Upper lobe of left lung (tissue), 6 donors: ENCODE measurements at places on chromosomes 16 and 17. TPM values are rescaled to one million over a fixed set of nuclear protein-coding genes. Genes with fewer than 3 reads are reported as not detected.

GRCh38 chr17:57482657-57483056, 226.3 kb downstream of the MSI2 start:
- no peak overlapping the region for H3K27ac ChIP-seq
- H3K4me1 ChIP-seq, result peaks cover 9% of the 10 kb centered on the region
- H3K36me3 ChIP-seq, result no peaks in the 10 kb centered on the region
- no peak for DNase-seq

DNA sequence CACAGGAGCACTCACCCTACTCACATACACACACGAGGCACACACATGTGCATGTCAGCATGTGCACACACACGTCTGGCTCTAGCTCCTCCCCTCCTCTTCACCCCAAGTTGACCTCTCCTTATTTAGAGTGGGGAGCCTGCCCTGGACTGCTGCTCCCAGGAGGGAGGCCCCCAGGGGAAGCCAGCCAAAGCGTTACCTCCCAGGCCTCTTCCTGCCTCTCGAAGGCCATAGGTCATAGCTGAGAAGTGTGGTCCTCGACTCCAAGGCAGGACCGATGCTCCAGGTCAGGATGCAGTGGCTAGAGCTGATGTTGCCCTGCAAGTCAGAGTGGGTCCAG, 18.8 kb downstream of the POLR3K start:
- H3K4me1 ChIP-seq, result peaks cover 19% of the 10 kb centered on the region
- no peak for DNase-seq
- no peaks in the 10 kb centered on the region for H3K27me3 ChIP-seq
- no peaks in the 10 kb centered on the region for H3K36me3 ChIP-seq

DNA sequence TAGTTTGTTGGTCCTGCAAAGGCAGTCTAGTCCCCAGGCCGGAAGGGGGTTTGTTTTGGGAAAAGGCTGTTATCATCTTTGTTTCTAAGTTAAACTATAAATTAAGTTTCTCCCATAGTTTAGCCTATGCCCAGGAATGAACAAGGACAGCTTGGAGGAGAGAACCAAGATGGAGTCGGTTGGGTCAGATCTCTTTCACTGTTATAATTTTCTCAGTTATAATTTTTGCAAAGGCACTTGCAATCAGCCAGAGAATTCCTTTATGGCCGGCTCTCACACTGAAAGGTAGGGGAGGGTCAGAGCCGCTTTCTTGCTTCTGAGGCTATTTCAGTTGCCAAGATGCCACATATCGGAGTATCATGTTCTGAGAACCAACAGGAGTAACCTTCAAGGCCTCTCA, 59.2 kb upstream of the ATF7IP2 start:
- no peak overlapping the region for H3K4me3 ChIP-seq
- H3K27me3 ChIP-seq, result no peaks in the 10 kb centered on the region
- no peaks in the 10 kb centered on the region for H3K36me3 ChIP-seq
- no peak overlapping the region for H3K27ac ChIP-seq

The KIAA0513 gene
- total RNA-seq, result 26.8 TPM

GRCh38 chr16:80231888-80232287, 308.9 kb upstream of the DYNLRB2 start:
- no peak overlapping the region for H3K4me3 ChIP-seq
- H3K27me3 ChIP-seq, result no peaks in the 10 kb centered on the region
- no peak overlapping the region for H3K27ac ChIP-seq
- DNase-seq, result no peak

The CLEC18A gene
- total RNA-seq, result 2.7 TPM

GRCh38 chr16:28218109-28218508, 6.3 kb upstream of the XPO6 start:
- no peaks in the 10 kb centered on the region for H3K4me1 ChIP-seq
- H3K4me3 ChIP-seq, result no peak overlapping the region
- no peak overlapping the region for H3K27ac ChIP-seq
- no peaks in the 10 kb centered on the region for H3K27me3 ChIP-seq
- H3K36me3 ChIP-seq, result no peaks in the 10 kb centered on the region

GRCh38 chr17:6153375-6153774, 83.2 kb downstream of the WSCD1 start:
- no peaks in the 10 kb centered on the region for H3K36me3 ChIP-seq
- H3K27me3 ChIP-seq, result no peaks in the 10 kb centered on the region
- no peak overlapping the region for H3K4me3 ChIP-seq
- H3K27ac ChIP-seq, result no peak overlapping the region

- H3K36me3 ChIP-seq, result no peaks in the 10 kb centered on the region
- peaks cover 20% of the 10 kb centered on the region for H3K4me1 ChIP-seq
- peak overlapping the region; percentile 87 for H3K4me3 ChIP-seq
- DNase-seq, result no peak
- no peaks in the 10 kb centered on the region for H3K27me3 ChIP-seq
- peak overlapping the region; percentile 87 for H3K27ac ChIP-seq
Observed at GRCh38 chr17:27455236-27455913, 873 bp upstream of the KSR1 start.

- H3K27me3 ChIP-seq, result no peaks in the 10 kb centered on the region
- DNase-seq, result no peak
- H3K27ac ChIP-seq, result no peak overlapping the region
- no peak overlapping the region for H3K4me3 ChIP-seq
- no peaks in the 10 kb centered on the region for H3K4me1 ChIP-seq
Observed at GRCh38 chr17:38598536-38598935, 7.2 kb downstream of the SRCIN1 start.

The CSF3 gene
- total RNA-seq, result 14.4 TPM

DNA sequence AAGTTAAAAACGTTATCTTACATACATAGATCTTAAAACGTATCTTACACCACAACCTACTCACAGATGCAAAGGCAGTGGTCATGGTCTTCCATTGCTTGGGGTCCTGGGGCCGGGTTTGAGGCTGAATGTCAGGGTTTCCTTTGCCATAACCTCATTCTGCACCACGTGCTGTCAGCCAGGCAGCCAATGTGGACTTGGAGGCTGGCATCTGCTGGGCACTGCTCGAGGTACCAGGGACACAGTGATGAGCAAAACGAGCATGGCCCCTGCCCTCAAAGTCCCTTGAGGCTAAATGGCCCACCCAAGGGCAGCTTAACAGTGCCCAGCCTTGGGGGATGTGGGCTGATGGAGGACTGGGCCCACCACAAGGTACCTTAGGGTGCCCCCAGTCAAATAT, 35.8 kb upstream of the RGS9 start:
- DNase-seq, result no peak
- H3K4me3 ChIP-seq, result peak overlapping the region; percentile 58
- peaks cover 17% of the 10 kb centered on the region for H3K4me1 ChIP-seq
- no peak overlapping the region for H3K27ac ChIP-seq
- H3K36me3 ChIP-seq, result no peaks in the 10 kb centered on the region
- no peaks in the 10 kb centered on the region for H3K27me3 ChIP-seq

The ASPHD1 gene
- 0.78 TPM for total RNA-seq

- H3K27me3 ChIP-seq, result peaks cover 3% of the 10 kb centered on the region
- H3K4me1 ChIP-seq, result no peaks in the 10 kb centered on the region
- H3K36me3 ChIP-seq, result no peaks in the 10 kb centered on the region
- no peak for DNase-seq
Observed at GRCh38 chr16:86802013-86802412, 223.7 kb downstream of the FOXL1 start.

DNA sequence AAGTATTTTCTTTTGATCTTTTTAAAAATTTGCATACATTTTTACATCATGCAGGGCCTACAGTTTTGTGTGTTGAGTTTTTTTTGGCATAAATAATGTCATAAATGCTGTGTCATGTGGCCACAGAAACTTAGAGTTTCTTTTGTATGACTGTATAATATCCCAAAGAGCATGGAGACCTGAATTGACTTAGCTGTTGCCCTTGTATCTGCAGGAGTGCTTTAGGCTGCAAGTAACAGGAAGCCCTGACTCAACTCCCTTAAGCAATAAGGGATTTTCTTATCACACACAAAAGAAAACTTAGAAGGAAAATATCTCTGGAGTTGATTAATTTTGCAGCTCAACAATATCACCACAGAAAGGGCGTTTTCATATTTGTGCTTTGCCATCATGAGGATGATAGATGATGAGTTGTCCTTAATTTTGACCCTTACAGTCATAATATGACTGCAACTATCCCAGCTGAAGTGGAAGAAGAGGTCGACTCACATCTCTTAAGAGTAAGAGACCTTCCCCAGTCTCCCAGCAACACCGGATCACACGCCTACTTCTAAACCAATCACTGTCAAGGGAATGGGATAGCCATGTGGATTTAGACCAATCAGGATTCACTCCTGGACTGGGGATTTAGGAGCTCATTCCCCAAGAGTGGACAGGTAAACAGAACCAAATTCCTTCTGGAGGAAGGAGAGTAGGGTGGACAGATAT, 138.9 kb downstream of the GSG1L start:
- no peak for DNase-seq
- no peak overlapping the region for H3K4me3 ChIP-seq
- no peaks in the 10 kb centered on the region for H3K36me3 ChIP-seq
- no peaks in the 10 kb centered on the region for H3K27me3 ChIP-seq

The HS3ST6 gene
- not detected for total RNA-seq

- no peak for DNase-seq
- H3K27ac ChIP-seq, result no peak overlapping the region
- no peak overlapping the region for H3K4me3 ChIP-seq
- no peaks in the 10 kb centered on the region for H3K4me1 ChIP-seq
Observed at GRCh38 chr16:72426386-72426785, 254.4 kb upstream of the PMFBP1 start.

GRCh38 chr17:47106130-47106529, 83.0 kb downstream of the CDC27 start:
- H3K36me3 ChIP-seq, result no peaks in the 10 kb centered on the region
- H3K4me1 ChIP-seq, result no peaks in the 10 kb centered on the region
- no peak overlapping the region for H3K27ac ChIP-seq

GRCh38 chr17:65173284-65173793, 36.2 kb downstream of the RGS9 start:
- no peaks in the 10 kb centered on the region for H3K27me3 ChIP-seq
- no peak overlapping the region for H3K27ac ChIP-seq
- no peaks in the 10 kb centered on the region for H3K36me3 ChIP-seq
- H3K4me3 ChIP-seq, result no peak overlapping the region
- peak; percentile 63 for DNase-seq
- peaks cover 18% of the 10 kb centered on the region for H3K4me1 ChIP-seq

GRCh38 chr16:70472786-70473433, 18.5 kb downstream of the FCSK start:
- no peaks in the 10 kb centered on the region for H3K27me3 ChIP-seq
- H3K27ac ChIP-seq, result no peak overlapping the region
- H3K4me1 ChIP-seq, result no peaks in the 10 kb centered on the region
- H3K36me3 ChIP-seq, result peaks cover 37% of the 10 kb centered on the region
- DNase-seq, result peak; percentile 81

DNA sequence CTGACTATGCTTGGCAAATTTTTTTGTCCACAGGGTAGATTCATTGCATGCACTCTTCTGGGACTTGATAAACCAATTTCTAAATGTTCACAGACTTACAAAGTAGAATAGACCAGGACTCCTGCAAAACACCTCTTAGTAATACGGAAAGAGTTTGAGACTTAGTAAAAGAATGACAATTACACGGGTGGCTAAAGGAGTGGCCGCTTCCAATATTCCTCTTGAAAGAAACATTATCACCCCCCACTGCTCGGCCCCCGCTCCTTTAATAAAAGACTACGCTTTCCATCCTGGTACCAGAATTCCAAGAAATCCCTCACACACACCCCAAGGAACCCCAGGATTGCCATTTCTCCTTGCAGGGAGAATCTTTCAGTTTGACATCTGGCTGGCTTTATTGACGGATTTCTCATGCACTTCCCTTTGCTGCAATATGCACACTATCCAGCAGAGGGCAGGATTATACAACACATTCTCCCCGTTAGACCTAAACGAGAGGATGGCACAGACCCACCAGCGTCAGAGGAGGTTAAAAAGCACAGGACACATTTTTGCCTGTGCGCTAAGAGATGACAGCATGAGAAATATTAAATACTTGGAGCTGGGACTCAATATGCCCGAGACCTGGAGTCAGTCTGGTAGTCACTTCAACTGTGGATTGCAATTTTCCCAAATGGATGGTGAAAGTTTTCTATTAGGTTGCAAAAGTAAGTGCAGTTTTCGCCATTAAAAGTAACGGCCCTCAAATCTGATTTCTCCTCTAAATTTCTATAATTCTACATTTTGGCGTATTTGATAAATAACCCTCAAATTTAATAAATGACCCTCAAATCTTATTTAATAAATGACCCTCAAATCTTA, 46.6 kb upstream of the NUDT7 start:
- no peaks in the 10 kb centered on the region for H3K4me1 ChIP-seq
- no peak overlapping the region for H3K27ac ChIP-seq
- H3K36me3 ChIP-seq, result no peaks in the 10 kb centered on the region
- H3K4me3 ChIP-seq, result no peak overlapping the region
- DNase-seq, result no peak
- no peaks in the 10 kb centered on the region for H3K27me3 ChIP-seq

The UTS2R gene
- total RNA-seq, result 0.39 TPM

The TIMP2 gene
- total RNA-seq, result 303 TPM

GRCh38 chr16:62755938-62756337, 719.7 kb upstream of the CDH8 start:
- H3K4me1 ChIP-seq, result no peaks in the 10 kb centered on the region
- no peak overlapping the region for H3K4me3 ChIP-seq
- no peak for DNase-seq

The CCR7 gene
- 1.5 TPM for total RNA-seq

- H3K27ac ChIP-seq, result no peak overlapping the region
- no peaks in the 10 kb centered on the region for H3K27me3 ChIP-seq
- H3K4me3 ChIP-seq, result no peak overlapping the region
- no peaks in the 10 kb centered on the region for H3K4me1 ChIP-seq
- H3K36me3 ChIP-seq, result no peaks in the 10 kb centered on the region
- no peak for DNase-seq
Observed at GRCh38 chr16:64864232-64864809, 257.5 kb downstream of the CDH11 start.

The P4HB gene
- 627 TPM for total RNA-seq

The KRT222 gene
- total RNA-seq, result not detected

GRCh38 chr17:37100231-37100630, 151.5 kb downstream of the AATF start:
- H3K4me1 ChIP-seq, result no peaks in the 10 kb centered on the region
- H3K27me3 ChIP-seq, result no peaks in the 10 kb centered on the region
- no peak overlapping the region for H3K4me3 ChIP-seq
- H3K27ac ChIP-seq, result no peak overlapping the region
- peaks cover 40% of the 10 kb centered on the region for H3K36me3 ChIP-seq

The KRT24 gene
- total RNA-seq, result not detected

- no peaks in the 10 kb centered on the region for H3K27me3 ChIP-seq
- H3K4me1 ChIP-seq, result peaks cover 19% of the 10 kb centered on the region
- H3K36me3 ChIP-seq, result peaks cover 9% of the 10 kb centered on the region
- H3K27ac ChIP-seq, result peak within 1 kb of the TSS; percentile 80
- peak within 1 kb of the TSS; percentile 99 for H3K4me3 ChIP-seq
Observed at GRCh38 chr16:787978-788398, at the start of gene RPUSD1. TSS of gene RPUSD1 (minus strand) at chr16:788381. CDS start at chr16:787737, 644 bp downstream.

The BCL6B gene
- total RNA-seq, result 83.1 TPM

DNA sequence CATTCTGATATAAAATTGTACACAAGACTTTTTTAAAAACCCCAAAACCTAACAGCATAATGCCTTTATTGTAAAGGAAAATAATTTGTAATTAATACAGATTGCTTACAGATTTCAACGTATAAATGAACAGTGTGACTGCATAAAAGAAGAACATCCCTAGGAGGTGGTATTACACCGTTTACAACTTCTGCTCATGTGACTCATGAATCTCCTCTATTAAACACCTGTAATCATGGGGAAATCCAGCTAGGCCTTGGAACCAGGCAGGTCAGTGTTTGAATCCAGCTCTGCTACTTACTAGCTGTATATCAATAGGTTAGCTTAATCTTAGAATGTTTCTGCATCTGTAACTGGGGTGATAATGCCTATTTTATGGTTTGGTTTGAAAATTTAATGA, 15.2 kb downstream of the RABEP1 start:
- H3K36me3 ChIP-seq, result peaks cover 6% of the 10 kb centered on the region
- no peak overlapping the region for H3K27ac ChIP-seq
- H3K4me3 ChIP-seq, result no peak overlapping the region
- H3K27me3 ChIP-seq, result no peaks in the 10 kb centered on the region
- no peak for DNase-seq
